ENCODE measurements at places on chromosomes 4 and X.

DNA sequence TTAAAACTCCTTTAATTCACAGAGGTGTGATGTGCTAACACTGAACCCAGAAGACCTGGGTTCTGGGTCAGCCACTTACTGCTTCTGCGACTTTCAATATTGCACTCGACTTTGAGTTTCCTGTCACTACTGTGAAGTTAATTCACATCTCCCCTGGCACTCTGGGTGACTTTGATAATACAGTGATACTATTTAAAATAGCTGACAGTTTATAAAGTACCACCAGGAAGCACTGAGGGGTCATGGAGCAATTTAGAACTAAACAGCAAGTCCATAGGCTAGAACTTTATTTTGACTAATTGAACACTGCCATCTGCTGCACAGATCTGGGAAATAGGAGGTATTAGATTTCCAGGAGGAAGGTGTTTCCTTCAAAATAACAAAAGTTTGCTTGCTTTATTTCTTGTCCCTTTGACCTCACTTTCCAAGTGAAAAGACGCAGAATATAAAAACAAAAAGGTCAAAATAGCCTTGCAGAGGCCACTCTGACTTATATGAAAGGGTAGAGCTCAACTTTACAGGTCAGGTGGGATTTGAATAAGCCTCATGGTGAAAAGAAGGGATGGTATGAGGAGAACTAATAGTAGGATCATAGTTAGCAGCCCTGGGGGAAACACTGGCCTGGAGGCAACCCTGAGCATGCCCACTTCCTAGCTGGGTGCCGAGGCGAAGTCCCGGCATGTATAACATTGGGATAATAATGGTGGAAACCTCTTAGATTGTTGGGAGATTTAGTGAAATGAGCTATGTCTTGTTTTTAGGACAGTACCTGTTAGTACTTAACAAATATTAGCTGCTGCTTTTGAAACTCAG is 53.4 kb downstream of the ZNF518B start:
- peak; percentile 27 for DNase-seq

DNA sequence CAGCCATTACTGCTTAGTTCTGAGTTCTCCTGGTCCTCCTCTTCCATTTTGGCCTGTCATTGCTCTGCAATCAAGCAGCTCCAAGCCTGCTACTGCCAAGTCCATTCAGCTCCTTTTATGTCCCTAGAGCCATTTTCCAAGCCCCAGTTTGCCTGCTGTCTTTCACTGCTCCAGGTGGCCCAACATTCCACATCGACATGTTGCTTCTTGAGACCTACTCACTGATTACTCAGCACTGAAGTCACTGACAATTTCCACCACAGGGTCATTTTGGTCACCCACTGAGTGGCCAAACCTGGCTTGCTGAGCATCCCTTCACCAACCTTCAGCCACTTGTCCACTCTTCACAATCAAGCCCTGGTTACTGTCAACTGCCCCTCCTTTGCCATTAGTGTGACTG is 27.2 kb downstream of the LRIT3 start:
- DNase-seq, result no peak

DNA sequence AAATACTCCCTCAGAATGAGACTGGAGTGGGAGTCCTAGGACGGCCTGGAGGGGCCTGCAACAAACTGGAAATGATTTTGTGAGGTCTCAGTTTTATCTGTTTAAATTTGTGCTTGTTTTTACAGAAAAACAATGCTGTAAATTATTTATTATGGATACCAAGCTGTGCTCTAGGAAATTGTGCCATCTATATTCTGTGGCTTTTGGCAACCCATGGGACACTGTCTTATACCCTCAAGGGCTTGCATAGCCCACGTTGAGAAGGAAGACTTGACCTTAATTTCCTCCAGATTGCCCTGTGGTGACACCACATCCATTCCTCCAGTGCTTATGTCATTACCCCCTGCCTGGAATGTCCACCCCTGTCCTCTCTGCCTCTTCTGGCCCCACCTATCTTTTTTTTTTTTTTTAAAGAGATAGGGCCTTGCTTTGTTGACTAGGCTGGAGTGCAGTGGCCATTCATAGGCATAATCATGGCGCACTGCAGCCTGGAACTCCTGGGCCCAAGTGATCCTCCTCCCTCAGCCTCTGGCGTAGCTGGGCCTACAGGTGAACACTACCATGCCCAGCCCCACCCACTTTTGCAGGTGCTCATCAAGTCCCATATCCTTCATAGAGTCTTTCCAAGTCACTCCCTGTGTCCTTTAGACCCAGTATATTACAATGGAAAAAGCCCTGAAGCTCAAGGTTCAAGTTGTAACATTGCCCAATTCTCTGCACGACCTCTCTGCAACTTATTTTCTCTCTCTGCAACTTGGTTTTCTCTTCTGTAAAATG is 77.4 kb downstream of the HPRT1 start:
- no peak for DNase-seq

DNA sequence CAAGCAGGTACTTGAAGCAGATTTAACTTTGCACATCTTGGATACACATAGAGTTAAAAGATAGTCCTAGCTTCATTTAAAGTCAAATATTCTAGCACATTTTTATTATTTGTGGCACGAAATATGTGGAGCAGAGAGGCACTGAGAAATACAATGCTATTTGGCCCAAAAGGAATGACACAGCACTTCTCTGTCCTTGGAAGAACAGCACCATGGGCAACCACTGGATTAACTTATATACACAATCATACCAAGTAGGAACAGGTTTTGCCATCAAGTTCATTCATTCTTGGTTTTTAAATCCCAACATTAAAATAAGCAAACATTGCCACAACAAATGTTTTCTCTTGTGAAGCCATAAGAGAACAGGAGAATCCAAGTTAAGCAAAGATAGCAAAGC is 924 bp upstream of the ENAM start:
- no peak for DNase-seq

- no peak for DNase-seq
These were observed 96.1 kb downstream of the RPA4 start for GRCh38 chrX:96979766-96980165.

GRCh38 chr4:154491341-154492271 is at the start of gene DCHS2:
Gene DCHS2 (minus strand): TSS chr4:154491799. CDS start chr4:154491355, 444 bp downstream.
- peak; percentile 7 for DNase-seq

DNA sequence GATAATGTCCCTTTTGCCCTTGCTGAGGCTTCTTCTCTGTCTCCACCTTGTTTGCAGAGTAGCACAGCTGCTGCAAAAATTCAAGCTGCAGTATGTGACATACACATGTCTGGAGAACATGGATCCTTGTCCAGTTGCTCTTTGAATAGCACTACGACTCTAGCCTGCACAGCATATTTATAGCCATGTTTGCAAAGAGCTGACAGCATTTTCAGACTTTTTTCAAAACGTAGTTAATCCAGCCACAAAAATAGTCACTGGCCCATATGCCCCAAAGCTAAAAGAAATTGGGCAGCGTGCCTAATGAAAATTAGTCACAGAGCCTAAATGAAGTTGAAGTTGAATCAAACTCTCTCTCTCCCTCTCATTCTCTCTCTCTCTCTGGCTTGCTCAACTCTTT is 17.5 kb downstream of the SLC16A2 start:
- DNase-seq, result no peak

DNA sequence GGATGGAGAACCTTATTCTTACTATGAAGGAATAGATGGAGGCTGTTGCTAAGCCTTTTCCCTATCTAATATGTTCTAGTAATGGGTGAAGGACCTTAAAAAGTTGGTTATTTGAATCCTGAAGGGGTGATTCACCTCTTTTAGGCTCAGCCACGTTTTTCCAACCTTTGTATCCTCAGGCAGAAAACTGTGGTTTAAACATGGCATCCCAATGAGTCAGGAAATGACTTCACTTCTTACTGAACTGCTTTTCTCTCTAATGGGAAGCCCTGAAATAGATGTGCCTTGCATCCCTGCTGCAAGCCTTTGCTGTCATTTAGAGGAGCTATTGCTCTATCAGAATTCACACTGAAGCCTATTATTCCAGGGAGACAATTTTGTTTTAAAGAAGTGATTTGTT is 191.0 kb upstream of the ARX start:
- no peak for DNase-seq

GRCh38 chrX:77595848-77596247 is 148.7 kb downstream of the FGF16 start:
- DNase-seq, result no peak
